Calu3 (cell line): ENCODE measurements at places on chromosomes 4 and X.
A peak's percentile ranks its signal among the peaks of the same experiment; 100 is the strongest.

DNA sequence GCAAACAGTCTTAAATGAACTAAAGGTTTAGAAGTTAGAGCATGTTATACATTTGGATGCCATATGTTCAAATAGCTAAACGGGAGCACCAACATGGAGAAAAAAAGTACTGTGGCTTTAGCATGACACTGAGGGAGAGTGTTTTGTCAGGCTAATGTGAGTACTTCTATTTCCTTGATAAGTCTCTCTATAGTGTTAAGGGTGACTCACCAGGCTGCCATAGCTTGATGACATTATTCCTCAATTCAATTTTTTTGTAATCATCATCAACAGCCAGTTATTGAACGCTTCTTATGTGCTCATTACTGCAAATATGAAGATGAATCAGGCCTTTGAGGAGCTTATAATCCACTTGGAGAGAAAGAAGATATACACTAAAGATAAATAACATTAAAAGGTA, 211.4 kb upstream of the GPR101 start:
- no peak for DNase-seq

- DNase-seq: peak; percentile 6
Observed at GRCh38 chr4:42397635-42398170, 415 bp downstream of the SHISA3 start.

- no peak for DNase-seq
Observed at GRCh38 chrX:127908384-127908783, 143.8 kb downstream of the ACTRT1 start.

- peak; percentile 35 for DNase-seq
Observed at GRCh38 chr4:77358315-77358928, 201.4 kb downstream of the CCNG2 start.

GRCh38 chr4:44237643-44238042, 211.0 kb downstream of the KCTD8 start:
- no peak for DNase-seq

- no peak for DNase-seq
Observed at GRCh38 chr4:109801099-109801789, 555 bp downstream of the CFI start.

- no peak for DNase-seq
Observed at GRCh38 chrX:63506320-63506719, 155.2 kb upstream of the SPIN4 start.

- DNase-seq: peak; percentile 18
Observed at GRCh38 chr4:158769175-158769921, 522 bp downstream of the FNIP2 start.

DNA sequence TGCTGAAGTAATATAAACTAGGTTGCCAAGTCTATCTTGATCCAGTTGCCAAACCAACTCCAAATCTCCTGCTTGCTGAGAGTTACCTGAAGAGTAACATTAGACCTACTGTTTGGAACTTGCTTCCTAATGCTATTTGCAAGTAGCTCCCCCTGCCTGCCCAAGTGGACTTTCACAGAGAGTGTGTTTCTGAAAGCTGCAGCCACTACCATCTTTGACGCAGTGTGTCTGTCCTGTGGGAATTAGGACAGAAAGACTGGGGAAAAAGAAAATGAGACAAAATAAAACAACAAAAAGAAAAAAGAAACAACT, 195.0 kb upstream of the HS3ST1 start:
- peak; percentile 54 for DNase-seq

GRCh38 chr4:134132086-134132783, 69.4 kb downstream of the PABPC4L start:
- no peak for DNase-seq

GRCh38 chr4:3852309-3852708, 86.1 kb downstream of the ADRA2C start:
- DNase-seq: no peak

DNA sequence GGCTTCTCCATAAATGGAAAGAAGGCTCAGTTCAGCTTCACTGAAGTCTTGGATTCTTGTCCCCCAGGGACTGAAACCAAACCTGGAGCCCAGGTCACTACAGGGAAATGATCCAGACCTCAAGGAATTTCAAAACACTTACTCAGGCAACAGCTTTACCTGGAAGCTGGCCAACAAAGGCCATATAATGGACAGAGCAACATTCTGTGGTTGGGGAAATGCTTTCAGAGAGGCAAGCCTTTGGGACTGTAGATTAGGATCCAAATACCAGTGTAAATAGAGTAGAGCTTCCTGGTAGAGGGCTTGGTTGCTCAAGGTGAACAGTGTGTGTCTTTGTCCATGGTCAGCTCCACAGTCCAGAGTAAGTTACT, 57.0 kb upstream of the PROM1 start:
- peak; percentile 80 for DNase-seq

DNA sequence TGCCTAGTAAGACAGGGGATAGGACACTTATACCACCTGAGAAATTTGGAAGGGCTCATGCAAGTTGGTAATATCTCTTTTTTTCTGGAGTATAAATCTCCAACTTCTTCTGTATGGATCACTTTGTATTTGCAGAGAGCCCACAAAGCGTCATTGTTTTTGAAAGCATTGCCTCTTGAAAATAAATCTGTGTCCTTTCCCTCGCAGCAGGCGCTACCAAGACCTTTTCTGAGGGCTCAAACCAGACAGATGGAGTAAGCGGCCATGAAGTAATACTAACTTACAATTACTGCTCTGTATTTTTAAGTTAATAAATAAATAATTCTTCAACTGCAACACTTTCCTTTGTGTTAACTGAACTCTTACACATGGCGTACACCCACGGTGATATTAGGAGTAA, 56.0 kb upstream of the FBXW7 start:
- DNase-seq: no peak

GRCh38 chrX:143648705-143649104, 12.8 kb upstream of the SLITRK4 start:
- DNase-seq: no peak

- DNase-seq: no peak
Observed at GRCh38 chrX:50407976-50408375, 62.6 kb downstream of the DGKK start.

GRCh38 chrX:72130762-72131250, 909 bp downstream of the RTL5 start:
- DNase-seq: no peak

DNA sequence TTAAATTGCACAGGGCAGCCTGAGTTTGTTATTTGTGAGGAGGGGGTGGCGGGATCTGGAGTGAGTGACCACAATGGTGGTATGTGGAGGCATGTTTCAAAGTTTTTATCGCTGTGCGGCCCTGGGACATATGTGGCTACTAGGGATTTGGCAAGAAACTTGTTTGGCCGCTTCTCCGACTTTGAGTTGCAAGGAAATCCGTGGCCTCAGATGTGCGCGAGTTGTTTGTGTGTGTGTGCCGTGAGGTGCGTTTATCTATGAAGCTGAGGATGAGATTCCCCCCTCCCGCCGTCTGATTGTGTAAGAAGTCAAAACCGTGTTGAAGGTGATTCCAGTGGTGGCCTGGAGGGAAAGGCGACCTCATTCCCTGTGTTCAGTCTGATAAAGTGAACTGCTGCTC, 1.4 kb downstream of the JADE3 start:
- DNase-seq: peak; percentile 5

- no peak for DNase-seq
Observed at GRCh38 chr4:71860643-71861042, 76.8 kb upstream of the GC start.

GRCh38 chr4:100569196-100569595, 51.4 kb upstream of the EMCN start:
- no peak for DNase-seq

DNA sequence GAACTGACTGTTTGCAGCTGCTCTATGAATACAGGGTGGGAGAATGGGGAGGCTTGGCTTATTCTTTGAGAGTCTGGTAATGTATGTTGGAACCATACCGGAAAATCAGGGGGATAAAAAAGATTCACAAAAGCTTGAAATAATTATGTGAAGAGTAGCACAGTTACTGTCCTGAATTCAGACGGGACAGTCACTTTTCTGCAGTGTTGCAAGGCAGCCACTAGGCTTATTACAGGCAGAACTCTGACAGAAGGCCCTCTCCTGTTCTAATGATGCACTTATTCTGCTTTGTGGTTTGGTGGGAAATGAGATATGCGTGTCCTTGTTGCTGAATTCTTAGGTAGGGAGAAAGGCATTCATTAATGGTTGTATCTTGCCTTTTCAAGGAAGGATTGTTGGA, 37.2 kb downstream of the GUCY1B1 start:
- no peak for DNase-seq

DNA sequence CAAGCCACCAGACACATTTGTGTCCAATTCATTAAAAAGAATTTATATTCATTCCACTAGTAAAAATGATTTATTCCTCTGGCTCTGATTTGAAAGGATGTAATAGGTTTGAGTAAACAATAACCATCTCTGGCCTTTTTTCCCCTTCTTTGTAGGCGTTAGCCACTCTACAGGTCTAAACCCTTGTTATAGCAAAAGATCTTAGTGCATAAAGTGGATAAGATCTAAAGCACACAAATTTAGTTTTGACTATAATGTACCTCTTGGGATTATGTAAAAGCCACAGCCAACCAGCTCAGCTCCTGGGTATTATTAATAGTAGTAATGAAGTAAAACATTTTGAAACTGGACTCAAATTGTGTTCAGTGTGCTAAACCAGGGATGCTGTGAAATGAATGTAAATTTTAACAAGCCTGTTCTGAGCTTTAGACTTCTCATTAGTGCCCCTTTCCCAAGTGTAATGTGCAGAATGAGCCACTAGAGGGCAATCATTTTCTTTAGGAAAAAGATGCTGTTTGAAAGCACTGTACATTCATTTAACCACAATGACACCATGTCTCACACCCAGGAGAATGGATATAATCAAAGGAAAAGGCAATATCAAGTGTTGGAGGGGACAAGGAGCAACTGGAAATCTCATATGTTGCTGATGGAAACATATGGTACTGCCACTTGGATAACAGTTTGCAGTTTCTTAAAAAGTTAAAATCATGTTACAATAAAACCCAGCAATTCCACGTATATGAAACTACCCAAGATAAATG, 69.7 kb downstream of the KLHL8 start:
- peak; percentile 48 for DNase-seq

DNA sequence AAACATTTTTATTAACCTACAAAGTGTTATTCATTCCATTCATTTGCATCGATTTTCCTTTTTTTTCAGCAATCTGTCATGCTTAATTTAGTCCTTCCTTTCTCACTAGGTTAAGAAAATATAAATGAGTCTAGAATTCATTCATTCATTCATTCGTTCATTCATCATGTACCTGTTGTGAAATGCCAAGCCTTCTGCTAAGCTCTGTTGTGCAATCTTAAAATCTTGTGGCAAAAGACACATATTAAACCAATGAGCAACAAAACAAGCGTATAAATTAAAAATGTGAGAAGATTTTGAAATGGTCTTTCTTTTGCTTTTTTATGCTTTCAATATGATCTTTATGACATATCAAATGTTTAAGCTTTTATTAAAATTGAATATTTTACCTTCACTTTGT, 88.6 kb upstream of the MAD2L1 start:
- DNase-seq: no peak

- DNase-seq: no peak
Observed at GRCh38 chrX:41956027-41956426, 32.7 kb upstream of the CASK start.

GRCh38 chrX:48945517-48946348, 11.7 kb downstream of the OTUD5 start:
- peak; percentile 62 for DNase-seq

- DNase-seq: no peak
Observed at GRCh38 chr4:5478697-5479096, 229.7 kb downstream of the EVC2 start.

GRCh38 chrX:51608126-51608525, 10.6 kb downstream of the CENPVL3 start:
- no peak for DNase-seq

DNA sequence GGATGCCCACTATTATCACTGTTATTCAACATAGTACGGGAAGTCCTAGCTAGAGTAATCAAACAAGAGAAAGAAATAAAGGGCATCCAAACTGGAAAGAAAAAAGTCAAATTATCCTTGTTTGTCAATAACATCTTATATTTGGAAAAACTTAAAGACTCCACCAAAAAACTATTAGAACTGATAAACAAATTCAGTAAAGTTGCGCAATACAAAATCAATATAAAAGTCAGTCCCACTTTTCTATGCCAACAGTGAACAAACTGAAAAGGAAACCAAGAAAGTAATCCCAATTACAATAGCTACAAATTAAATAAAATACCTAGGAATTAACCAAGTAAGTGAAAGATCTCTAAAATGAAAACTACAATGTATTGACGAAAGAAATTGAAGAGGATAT, 321.3 kb downstream of the LDB2 start:
- DNase-seq: no peak

- no peak for DNase-seq
Observed at GRCh38 chr4:40173470-40173875, 23.4 kb upstream of the RHOH start.

- DNase-seq: no peak
Observed at GRCh38 chr4:177455561-177455970, 13.3 kb upstream of the AGA start.

DNA sequence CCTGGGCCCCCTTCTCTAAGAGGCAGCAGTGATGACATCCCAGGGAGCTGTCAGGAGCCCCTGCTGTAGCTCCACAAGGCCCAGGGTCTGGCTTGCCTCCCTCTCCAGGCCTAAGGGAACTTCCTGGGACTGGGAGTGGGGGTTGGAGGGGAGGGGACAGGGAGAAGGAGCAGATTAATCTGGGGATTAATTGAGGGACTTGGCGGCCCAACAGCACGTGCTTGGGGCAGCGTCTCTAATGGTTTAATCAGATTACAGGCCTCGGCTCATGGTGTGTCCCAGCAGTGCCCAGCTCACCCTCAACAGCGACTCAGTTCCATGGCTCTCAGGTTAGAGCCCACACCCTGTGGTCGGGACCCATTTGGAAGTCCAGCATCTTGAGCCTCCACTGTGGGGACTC, 47.9 kb downstream of the EFNB1 start:
- DNase-seq: no peak

DNA sequence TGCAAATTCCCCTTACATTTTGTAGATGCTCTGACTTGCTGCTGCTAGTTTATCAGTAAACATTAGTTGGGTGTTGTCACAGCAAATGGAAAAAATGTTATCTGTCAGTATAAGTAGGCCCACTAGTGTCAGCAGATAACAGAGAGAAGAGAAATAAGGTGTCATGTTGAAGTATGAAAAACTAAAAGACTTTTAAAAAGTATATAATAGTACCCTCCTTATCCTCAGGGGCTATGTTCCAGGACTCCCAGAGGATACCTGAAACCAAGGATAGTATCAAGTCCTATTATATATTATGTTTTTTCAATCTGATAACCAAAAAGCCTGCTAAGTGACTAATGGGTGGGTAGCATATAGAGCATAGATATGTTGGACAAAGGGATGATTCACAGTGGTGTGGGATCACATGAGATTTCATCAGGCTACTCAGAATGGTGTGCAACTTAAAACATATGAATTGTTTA, 11.6 kb upstream of the BMP2K start:
- no peak for DNase-seq

GRCh38 chr4:104642521-104642920, 147.8 kb upstream of the CXXC4 start:
- DNase-seq: no peak

DNA sequence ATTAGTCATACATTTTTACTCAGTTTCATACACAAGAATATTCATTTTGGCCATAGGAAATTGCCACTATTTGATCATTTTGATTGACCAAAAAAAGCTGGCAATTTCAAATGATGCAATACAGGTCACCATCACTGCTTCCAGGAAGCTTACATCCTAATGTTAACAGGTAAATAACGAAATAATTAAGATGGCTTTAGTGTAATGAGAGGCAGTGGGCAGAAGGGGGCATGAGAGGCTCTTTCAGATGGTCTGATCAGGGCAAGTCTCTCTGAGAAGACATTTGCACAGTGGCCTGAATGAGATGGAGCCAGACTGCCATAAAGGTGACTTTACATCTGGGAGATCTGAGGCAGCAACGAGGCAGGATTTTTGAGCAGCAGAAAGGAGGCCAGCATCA, 170.7 kb downstream of the SLIT2 start:
- peak; percentile 65 for DNase-seq

- DNase-seq: peak; percentile 23
Observed at GRCh38 chr4:147157860-147158701, 212.4 kb upstream of the TTC29 start.
